Activated B cell treated with CpG ODN at 0.5 μM for 24 hours (primary cell): ENCODE measurements at places on chromosomes 2 and 18.

- no peak for DNase-seq
Measured at GRCh38 chr18:74351354-74351753, 35.7 kb downstream of the C18orf63 start.

GRCh38 chr2:95014126-95014708 lies 11.3 kb upstream of the MAL start:
- DNase-seq, result no peak

GRCh38 chr2:98711506-98711905 lies 19.4 kb downstream of the MGAT4A start:
- DNase-seq, result no peak

DNA sequence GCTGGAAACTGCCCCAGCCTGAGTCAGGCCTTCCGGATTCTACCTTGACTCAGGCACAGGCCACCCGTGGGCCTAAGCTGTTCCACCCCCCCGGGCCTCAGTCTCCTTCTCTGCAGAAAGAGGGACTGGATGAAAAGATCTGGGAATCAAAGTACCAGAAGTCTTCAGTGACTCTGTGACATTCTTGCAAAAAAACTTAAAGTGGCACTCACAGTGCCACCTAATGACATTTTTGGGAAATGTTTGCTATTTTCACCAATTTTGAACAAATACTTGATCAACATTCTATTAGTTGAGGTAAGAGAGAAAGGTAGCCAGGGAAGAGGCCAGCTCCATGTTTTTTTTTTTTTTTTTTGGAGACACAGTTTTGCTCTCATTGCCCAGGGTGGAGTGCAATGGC lies 48.3 kb upstream of the ACAA2 start:
- no peak for DNase-seq

GRCh38 chr2:96463119-96463518 lies 42.0 kb downstream of the NEURL3 start:
- no peak for DNase-seq

- DNase-seq, result no peak
Measured at GRCh38 chr2:229270551-229271410, at the start of gene PID1. TSS of gene PID1 (minus strand) at chr2:229271287. CDS start at chr2:229271043, 244 bp downstream.

DNA sequence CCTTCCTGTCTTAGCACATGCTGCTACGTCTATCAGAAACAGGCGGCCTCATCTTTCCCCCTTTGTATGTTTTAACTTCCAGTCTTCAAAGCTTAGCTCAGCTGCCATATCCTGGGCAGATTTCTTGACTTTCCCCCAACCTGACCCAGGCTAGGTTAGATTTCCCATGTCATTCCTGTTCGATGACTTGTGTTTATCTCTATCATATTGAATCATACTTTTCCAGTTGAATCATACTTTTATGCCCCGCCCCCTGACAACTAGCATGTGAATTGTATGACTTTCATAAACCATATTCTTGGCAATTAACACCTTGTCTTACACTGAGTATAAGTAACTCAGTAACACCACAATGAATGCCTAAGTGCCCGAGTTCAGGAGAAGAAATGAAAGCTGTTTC lies 128.3 kb downstream of the CYRIA start:
- DNase-seq, result no peak

DNA sequence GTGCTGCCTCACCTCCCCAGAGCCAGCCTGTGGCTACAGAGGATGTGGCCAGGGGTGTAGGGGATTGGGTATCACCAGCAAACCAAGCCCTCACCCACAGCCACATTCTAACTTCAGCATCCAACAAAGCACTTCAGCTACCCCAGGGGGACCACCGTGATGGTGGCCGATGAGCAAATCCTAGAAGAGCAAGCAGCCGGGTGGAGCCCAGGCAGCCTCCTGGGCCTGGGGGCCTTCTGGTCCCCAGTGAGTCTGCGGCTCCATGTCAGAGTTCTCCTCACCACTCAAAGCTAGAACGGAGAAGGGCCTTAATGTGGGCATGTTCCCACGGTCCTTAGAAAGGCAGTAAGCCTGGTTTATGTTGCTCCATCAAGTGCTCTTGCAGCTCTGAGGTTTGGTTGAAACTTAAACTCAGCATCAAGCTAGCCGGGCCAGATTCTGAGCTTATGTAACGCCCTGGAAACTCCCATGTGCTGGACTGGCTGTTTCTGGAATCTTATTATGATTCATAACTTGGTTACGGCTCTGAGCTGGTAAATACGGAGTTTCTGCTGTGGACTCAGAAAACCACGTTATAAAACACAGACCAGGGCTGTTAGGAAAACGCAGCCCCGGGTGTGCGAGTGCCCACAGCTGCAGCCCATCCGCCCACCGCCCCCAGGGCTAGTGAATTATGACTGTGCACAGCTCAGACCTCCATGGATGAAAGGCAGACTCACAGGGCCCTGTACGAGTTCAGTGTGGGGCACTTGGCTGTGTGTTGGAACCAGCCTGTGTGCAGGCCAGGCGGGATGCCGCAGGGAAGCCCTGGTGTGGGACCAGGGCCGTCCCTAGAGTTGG lies 99.8 kb downstream of the SEPTIN10 start:
- no peak for DNase-seq

- peak; percentile 33 for DNase-seq
Measured at GRCh38 chr2:237603718-237604362, 13.3 kb upstream of the RAB17 start.

- no peak for DNase-seq
Measured at GRCh38 chr2:233414273-233414654, 60.0 kb downstream of the DGKD start.

DNA sequence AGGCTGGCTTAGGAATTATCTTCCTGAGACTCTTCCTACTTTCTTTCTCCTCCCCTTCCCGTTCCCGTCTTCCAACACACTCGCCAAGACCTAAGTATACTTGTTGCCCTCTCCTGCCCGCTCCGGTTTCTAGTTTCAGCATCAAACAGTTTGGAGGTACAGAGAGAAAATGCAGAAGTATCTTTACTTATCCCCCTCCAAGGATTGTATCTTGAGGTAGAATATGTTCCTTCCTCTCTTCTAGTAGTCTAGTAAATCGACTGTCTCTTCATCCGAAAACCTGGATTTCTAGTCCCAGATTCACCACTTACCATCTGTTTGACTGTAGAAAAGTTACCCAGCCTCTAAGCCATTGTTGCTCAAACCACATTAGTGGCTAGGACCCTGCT lies 755 bp downstream of the EIF4E2 start:
- DNase-seq, result no peak

DNA sequence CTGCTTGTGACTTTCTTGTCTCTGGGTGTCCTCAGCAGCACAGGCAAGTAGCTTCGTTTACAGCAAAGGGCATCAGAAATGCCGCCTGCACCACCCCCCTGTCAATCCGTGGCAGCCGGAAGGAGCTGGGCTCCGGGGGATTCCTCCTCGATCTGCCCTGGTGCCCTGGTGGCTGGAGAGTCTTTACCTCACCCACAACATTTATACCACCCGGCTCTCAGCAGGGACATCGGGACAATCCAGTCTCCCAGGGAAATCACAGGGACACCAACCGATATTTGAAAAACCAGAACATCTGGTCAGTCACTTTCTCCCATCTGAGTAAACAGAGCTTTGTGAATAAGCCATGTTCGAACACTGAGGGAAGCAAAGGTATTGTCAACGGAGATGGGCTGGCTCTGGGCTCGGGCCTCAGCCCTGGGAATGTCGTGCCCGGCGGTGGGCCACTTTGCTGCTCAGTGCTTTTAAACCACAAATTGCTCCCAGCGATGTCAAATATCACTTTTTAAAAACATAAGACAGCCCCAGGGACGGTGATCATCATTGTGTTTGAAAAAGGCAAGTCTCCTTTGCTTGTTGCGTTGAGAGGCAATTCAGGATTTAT lies 210.0 kb upstream of the SALL3 start:
- no peak for DNase-seq

DNA sequence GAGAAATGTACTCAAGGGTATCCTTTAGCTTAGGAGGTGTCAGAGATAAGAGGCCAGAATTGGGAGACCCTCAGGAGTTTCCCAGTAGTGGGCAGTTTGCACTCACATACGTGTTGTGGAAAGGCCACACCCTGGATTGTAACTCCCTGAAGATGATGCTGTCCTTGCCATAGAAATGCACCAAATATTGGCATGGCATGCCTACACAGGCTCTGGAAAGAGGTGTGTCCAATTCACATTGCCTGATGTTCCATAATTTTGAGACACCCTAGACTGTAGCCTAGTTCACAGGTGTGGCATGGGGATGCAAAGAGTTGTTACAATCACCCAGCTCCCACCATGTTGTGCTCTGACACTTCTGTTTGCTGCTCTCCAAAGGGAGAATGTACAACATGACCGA lies 271.9 kb downstream of the CCDC85A start:
- no peak for DNase-seq

- DNase-seq, result no peak
Measured at GRCh38 chr2:46786228-46786627, 129.4 kb downstream of the MCFD2 start.

GRCh38 chr18:32425466-32425865 lies 45.2 kb downstream of the GAREM1 start:
- no peak for DNase-seq

- no peak for DNase-seq
Measured at GRCh38 chr2:231930593-231931281, 4.5 kb upstream of the NPPC start.

GRCh38 chr2:11862049-11862448 lies 115.6 kb downstream of the LPIN1 start:
- DNase-seq, result no peak

DNA sequence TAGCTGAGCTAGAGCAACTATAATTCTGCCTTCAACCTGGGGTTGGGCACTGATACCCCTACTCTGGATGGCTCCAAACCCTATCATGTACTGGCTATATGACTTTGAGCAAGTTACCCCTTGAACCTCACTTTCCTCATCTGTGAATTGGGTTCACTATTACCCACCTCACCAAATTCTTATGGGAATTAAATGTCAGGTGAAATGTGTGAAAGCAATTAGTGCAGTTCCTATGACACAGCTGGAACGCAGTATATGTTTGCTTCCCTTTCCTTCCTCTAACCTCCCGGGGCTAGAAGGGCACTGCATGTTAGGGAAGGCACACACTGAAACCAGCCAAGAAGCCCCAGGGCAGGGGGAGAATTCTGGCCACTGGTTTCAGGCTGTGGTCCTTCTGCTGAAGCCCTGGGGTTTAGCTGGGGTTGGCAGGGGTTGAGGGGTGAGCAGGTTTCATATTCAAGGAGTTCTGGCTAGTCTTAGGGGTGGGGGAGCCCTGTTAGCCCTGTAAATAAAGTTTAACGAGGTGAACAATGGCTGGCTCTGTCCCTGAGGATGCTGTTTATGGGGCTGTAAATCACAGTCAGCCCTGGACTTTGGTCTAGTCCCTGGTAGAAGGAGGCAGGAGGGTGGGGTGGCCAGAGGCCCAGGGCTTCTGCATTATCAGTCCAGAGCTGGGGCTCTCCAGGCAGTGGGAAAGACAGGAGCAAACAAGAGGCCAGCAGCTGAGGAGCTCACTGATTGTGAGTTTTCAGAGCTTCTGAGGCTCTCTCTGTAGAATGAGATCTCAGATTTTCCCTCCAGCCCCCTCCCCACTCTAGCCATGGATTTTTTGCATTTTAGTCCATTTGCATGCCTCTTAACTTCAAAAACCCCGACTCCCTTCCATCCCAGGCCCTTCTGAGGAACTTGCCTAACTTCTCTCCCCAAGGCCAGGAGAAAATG lies 8.0 kb downstream of the PKDCC start:
- no peak for DNase-seq

DNA sequence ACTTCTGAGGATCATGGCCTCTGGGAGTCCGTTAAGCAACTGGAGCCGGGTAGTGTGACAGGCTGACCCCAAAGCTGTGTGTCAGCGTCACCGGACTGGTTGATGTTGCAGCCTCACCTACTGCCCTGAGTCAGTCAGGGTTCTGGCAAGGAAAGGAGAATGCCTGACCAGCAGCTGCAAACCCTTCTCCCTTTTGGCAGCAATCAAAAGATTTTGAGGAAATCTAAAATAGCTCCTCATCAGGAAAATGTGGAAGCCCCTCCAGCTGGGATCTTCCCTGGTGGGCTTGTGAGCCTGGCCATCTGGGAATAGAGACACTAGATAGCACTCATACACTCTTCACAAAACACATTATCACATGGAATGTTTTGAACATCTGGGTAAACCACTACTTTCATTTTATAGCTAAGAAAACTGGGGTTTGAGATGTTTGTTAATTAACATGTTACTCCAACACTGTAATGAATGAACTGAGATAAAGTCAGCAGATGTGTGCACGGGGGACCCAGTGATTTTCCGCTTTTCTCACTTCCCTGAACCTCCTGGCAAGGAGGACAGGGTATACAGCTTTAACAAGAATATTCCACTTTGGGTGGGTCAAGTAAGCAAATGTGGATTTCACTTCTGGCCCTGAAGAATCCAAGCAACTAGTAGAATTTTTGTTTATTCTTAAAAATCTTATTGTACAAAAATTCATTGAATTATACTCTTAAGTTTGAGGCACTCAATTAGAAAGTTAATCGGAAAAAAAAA lies 24.7 kb downstream of the CLUL1 start:
- DNase-seq, result no peak

- DNase-seq, result no peak
Measured at GRCh38 chr2:214489702-214490101, 78.8 kb downstream of the VWC2L start.

DNA sequence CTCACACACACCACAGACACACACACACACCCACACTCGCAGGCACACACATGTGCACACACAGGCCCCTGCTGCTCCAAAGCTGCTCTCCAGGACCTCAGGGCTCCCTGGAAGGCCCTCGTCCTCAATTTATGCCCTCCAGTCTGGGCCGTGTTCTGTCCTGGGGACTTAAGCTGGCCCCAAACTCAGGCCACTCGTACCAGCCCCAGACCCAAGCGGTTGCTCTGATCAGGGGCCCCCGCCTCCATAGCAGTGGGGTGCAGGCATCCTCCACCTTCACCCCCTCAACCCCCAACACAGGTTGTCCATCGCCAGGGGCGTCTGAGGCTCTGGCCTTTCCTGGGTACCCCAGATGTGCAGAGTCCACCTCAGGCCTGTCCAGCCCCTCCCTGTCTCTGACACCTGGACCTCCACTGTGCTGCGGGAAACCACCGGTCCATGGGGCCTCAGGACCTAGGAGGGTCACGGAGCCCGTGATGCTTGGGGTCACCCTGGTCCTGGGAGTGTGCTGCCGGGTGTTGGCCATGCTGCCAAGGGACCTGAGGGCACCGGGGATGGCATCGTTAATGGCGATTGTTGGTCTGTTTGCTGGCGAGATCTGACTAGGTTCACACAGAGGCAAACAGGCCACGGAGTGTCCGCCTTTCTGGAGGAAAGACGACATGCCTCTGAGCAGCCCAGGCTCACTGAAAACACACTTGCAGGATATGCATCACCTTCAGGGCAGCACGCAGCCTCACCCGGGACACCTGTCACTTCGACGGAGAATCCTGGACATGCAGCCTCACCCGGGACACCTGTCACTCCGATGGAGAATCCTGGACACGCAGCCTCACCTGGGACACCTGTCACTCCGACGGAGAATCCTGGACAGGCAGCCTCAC lies 155.6 kb downstream of the NDUFA10 start:
- DNase-seq, result no peak
